ENCODE measurements at places on chromosomes 16 and 17. TPM values are rescaled to one million over a fixed set of nuclear protein-coding genes. Genes with fewer than 3 reads are reported as not detected.
A peak's percentile ranks its signal among the peaks of the same experiment; 100 is the strongest.

- no peak overlapping the region for H3K27ac ChIP-seq
- H3K36me3 ChIP-seq = no peaks in the 10 kb centered on the region
- no peaks in the 10 kb centered on the region for H3K4me1 ChIP-seq
Measured at GRCh38 chr16:20045886-20046285, 27.8 kb downstream of the GPR139 start.

GSG1L gene
- total RNA-seq = not detected

- H3K4me3 ChIP-seq = no peak overlapping the region
- H3K27ac ChIP-seq = no peak overlapping the region
- H3K27me3 ChIP-seq = no peaks in the 10 kb centered on the region
- no peaks in the 10 kb centered on the region for H3K4me1 ChIP-seq
Measured at GRCh38 chr16:79839466-79840341, 239.2 kb upstream of the MAF start.

GRCh38 chr16:81266680-81267095, 28.2 kb downstream of the BCO1 start:
- H3K36me3 ChIP-seq = no peaks in the 10 kb centered on the region
- H3K27me3 ChIP-seq = peaks cover 2% of the 10 kb centered on the region
- no peak overlapping the region for H3K4me3 ChIP-seq
- no peaks in the 10 kb centered on the region for H3K4me1 ChIP-seq

- no peaks in the 10 kb centered on the region for H3K36me3 ChIP-seq
- peaks cover 48% of the 10 kb centered on the region for H3K4me1 ChIP-seq
- H3K27ac ChIP-seq = no peak within 1 kb of the TSS
Measured at GRCh38 chr17:43024407-43025289, at the start of gene RND2. TSS of gene RND2 (plus strand) at chr17:43025231. CDS start at chr17:43025348, 117 bp downstream.

GRCh38 chr17:73901661-73902415, 257.6 kb upstream of the SDK2 start:
- no peak for DNase-seq
- H3K27me3 ChIP-seq = peaks cover 23% of the 10 kb centered on the region
- H3K36me3 ChIP-seq = no peaks in the 10 kb centered on the region

DNA sequence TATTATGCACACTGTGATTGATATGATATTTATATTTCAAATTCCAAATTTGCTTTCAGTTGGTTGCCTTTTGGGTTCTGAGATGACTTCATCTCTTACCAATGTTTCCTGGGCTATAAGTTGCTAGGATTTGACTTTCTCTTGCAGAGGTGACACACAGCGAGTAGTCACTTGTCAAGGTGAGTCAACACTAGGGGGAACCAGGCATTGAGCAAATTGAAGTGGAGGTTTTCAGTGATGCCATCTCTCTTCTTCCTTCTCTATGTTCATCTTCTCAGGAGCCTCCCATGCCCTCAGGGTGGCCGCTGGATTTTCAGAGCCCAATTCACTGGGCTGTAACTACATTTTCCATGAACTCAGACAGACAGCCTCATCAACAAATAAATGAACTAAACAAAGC, 6.0 kb upstream of the CPD start:
- H3K36me3 ChIP-seq = no peaks in the 10 kb centered on the region
- H3K4me3 ChIP-seq = no peak overlapping the region
- peaks cover 15% of the 10 kb centered on the region for H3K4me1 ChIP-seq
- H3K27ac ChIP-seq = no peak overlapping the region
- no peaks in the 10 kb centered on the region for H3K27me3 ChIP-seq

OR3A3 gene
- total RNA-seq = not detected

GRCh38 chr16:84608282-84608681, 9.6 kb downstream of the COTL1 start:
- H3K27me3 ChIP-seq = no peaks in the 10 kb centered on the region
- peaks cover 24% of the 10 kb centered on the region for H3K36me3 ChIP-seq

CMIP gene
- 35.3 TPM for total RNA-seq

DNA sequence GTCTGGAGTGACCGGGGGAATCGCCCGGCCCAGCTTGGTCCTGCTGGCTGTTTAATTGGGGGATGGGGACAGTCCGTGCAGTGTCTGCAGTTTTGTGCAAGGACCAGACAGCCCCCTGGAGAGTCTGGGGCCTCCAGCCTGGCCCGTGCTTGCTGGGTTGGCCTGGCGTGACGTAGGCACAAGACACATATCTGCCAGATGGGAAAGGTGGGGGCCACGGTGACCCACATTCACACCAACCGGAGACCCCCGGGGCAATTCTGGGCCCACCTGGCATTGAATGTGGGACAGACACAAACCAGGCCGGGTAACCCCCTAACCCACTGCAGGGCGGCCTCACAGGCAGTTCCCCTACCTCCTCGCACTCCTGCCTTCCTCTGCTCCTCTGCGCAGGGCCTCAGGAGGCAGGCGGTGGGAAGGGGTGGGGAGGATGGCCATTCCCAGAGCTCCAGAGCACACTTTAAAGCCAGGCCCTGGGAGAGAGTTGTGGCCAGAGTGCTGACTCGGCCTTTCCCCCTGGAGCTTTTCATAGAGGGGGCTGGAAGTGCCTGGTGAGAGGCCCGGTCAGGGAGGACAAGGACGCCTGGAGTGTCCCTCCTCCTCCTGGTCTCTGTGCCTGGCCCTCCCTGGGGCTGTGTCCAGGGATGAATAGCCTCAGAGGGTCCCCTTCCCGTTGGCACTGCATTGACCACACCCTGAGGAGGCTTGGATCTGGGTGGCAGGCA, 1.5 kb downstream of the MRC2 start:
- no peaks in the 10 kb centered on the region for H3K36me3 ChIP-seq
- no peak overlapping the region for H3K27ac ChIP-seq
- peak overlapping the region; percentile 55 for H3K4me3 ChIP-seq
- DNase-seq = no peak
- peaks cover 13% of the 10 kb centered on the region for H3K27me3 ChIP-seq

RABEP2 gene
- total RNA-seq = 23.3 TPM

DNA sequence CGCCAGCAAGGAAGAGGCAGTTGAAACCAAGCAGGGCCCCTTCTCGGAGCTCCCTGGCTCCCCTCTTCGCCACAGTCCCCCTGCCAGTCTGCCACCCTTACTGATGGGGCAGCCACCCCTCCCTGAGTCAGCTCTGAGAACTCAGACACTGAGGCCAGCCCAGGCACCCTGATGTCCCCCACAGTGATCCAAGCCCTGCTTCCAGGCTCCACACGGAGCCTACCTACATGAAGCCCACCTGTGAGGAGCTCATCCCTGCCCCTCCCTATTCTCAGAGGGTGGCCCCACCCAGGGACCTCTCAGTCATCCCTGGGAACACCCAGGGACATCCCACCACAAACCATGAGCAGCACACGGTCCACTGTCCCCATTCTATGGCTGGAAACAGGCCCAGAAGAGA, 8.9 kb downstream of the CNGB1 start:
- DNase-seq = no peak
- H3K27ac ChIP-seq = no peak overlapping the region
- no peaks in the 10 kb centered on the region for H3K27me3 ChIP-seq
- no peaks in the 10 kb centered on the region for H3K4me1 ChIP-seq
- no peak overlapping the region for H3K4me3 ChIP-seq

- no peaks in the 10 kb centered on the region for H3K27me3 ChIP-seq
- H3K36me3 ChIP-seq = no peaks in the 10 kb centered on the region
Measured at GRCh38 chr17:70544317-70544716, 375.0 kb downstream of the KCNJ2 start.

- no peak for DNase-seq
- no peak overlapping the region for H3K4me3 ChIP-seq
- H3K27me3 ChIP-seq = peaks cover 6% of the 10 kb centered on the region
- H3K4me1 ChIP-seq = peaks cover 4% of the 10 kb centered on the region
- H3K27ac ChIP-seq = no peak overlapping the region
Measured at GRCh38 chr17:55426851-55427586, 5.4 kb upstream of the MMD start.

DNA sequence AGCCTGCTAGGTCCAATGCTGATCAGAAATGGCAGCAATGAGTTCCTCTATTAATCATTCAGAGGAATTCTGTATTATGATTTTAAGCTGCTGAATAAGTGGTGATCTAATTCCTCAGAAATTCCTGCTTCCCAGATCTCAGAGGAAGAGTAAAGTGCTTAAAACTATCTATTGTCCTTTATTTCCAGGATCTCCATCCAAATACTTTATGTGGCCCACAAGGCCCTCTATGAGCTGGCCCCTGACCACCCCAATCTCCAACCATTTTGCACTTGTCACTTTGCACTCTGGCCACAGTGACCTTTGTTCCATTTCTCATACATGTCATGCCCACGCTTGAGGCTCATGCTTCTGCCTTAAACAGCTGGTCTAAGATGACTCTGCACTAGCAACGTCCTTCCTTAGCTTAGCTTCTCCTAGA, 93.7 kb downstream of the CA10 start:
- no peaks in the 10 kb centered on the region for H3K27me3 ChIP-seq
- no peaks in the 10 kb centered on the region for H3K4me1 ChIP-seq
- no peak overlapping the region for H3K4me3 ChIP-seq
- no peaks in the 10 kb centered on the region for H3K36me3 ChIP-seq
- H3K27ac ChIP-seq = no peak overlapping the region
- no peak for DNase-seq

SEZ6 gene
- 0.31 TPM for total RNA-seq

DNA sequence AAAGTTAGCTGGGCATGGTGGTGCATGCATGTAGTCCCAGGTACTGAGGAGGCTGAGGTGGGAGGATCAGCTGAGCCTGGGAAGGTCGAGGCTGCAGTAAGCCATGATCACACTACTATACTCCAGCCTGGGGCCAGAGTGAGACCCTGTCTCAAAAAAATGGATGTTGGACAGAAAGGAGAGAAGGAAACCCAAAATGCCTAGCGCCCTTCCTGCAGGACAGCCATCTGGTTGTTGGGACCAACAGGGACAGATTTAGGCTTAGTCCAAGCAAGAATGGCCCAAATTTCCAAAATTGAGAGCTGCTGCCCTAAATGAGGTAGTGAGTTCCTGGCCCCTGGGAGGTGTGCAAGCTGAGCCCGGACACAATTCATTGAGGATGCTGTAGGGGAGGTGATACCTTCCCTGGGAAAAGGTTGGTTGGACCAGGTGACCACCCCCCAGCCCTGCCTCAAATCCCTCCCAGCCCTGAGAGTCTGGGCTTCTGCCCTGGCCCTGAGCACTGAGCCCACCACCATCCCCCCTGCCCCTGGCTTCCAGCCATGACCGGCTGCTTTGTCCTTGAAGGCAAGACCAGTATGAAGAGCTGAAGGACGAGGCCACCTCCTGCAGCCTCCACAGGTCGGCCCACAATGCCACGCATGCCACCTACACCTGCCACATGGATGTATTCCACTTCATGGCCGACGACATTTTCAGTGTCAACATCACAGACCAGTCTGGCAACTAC, 35.1 kb downstream of the IL21R start:
- no peak for DNase-seq
- H3K4me3 ChIP-seq = no peak overlapping the region
- H3K27me3 ChIP-seq = no peaks in the 10 kb centered on the region
- peaks cover 2% of the 10 kb centered on the region for H3K4me1 ChIP-seq
- no peak overlapping the region for H3K27ac ChIP-seq

ITGB4 gene
- 0.81 TPM for total RNA-seq

TLCD1 gene
- total RNA-seq = 0.60 TPM

DNA sequence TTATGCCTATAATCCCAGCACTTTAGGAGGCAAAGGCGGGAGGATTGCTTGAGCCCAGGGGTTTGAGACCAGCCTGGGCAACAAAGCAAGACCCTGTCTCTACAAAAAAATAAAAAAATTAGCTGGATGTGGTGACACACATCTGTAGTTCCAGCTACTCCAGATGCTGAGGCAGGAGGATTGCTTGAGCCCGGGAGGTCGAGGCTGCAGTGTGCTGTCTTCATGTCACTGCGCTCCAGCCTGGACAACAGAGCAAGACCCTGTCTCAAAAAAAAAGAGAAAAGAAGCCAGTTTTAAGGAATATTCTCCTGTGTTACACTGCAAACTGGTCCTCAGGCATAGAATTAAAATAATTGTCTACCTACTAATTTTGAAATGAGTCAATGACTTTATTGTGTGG, 47.9 kb downstream of the NSRP1 start:
- H3K4me3 ChIP-seq = no peak overlapping the region
- no peak overlapping the region for H3K27ac ChIP-seq
- no peak for DNase-seq

LRRC37A gene
- 3.6 TPM for total RNA-seq

EME2 gene
- 30.8 TPM for total RNA-seq

- H3K4me3 ChIP-seq = no peak overlapping the region
- H3K27ac ChIP-seq = no peak overlapping the region
- H3K4me1 ChIP-seq = no peaks in the 10 kb centered on the region
- DNase-seq = no peak
- no peaks in the 10 kb centered on the region for H3K36me3 ChIP-seq
Measured at GRCh38 chr17:37884516-37884915, 39.7 kb upstream of the TBC1D3K start.

DRC3 gene
- not detected for total RNA-seq

GRCh38 chr16:58732545-58733247, 1.4 kb downstream of the GOT2 start:
- DNase-seq = no peak
- no peaks in the 10 kb centered on the region for H3K36me3 ChIP-seq
- peaks cover 15% of the 10 kb centered on the region for H3K4me1 ChIP-seq
- peak overlapping the region; percentile 92 for H3K4me3 ChIP-seq
- H3K27me3 ChIP-seq = no peaks in the 10 kb centered on the region

RNF222 gene
- 1.2 TPM for total RNA-seq

DNA sequence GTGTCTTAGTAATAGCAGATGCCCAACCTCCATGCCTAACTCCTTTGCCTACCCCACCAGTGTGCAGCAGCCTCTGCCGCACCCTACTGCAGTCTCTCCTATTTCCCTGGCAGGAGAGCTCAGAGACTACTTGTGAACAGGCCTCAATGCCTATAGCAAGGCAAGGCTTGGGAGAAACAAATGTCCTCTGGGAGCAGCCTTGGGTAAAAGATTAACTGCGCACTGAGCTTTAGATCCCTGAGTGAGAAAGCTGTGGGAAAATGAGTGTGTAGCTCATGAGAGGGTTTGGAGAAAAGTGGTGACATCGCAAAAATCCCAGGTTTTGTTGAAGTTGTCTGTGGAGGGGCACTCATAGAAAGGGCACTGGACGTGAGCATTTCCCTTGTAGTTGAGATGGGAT, 335.8 kb downstream of the WWOX start:
- H3K4me1 ChIP-seq = no peaks in the 10 kb centered on the region
- no peak overlapping the region for H3K4me3 ChIP-seq
- no peaks in the 10 kb centered on the region for H3K27me3 ChIP-seq
- no peak for DNase-seq
- H3K36me3 ChIP-seq = peaks cover 3% of the 10 kb centered on the region

TP53TG3C gene
- total RNA-seq = not detected

DNA sequence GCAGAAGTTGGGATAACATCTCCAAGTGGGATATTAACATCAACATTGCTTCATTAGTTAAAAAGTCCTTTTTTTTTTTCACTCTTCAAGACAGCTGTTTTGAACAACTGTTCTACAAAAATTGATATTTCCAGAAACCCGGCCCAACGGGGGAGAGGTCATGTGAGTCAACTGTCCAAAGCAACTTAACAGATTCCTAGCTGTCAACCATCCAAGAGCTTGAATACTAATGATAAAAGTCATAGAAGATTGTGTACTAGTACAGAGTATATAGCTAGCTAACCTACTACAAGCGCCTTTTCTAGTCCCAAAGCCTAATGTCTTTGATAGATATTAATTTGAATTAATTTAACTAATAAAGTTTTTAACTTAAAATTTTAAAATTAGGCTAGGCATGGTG, 172.0 kb downstream of the CYB561 start:
- H3K36me3 ChIP-seq = no peaks in the 10 kb centered on the region
- DNase-seq = no peak
- H3K4me3 ChIP-seq = no peak overlapping the region

GRCh38 chr17:74812109-74813009, 36.2 kb upstream of the NAT9 start:
- no peaks in the 10 kb centered on the region for H3K4me1 ChIP-seq
- peaks cover 42% of the 10 kb centered on the region for H3K36me3 ChIP-seq
- no peak overlapping the region for H3K4me3 ChIP-seq
- no peak for DNase-seq

- H3K4me1 ChIP-seq = peaks cover 49% of the 10 kb centered on the region
- no peak for DNase-seq
- no peaks in the 10 kb centered on the region for H3K36me3 ChIP-seq
- no peak overlapping the region for H3K27ac ChIP-seq
Measured at GRCh38 chr16:56639045-56639444, 579 bp downstream of the MT1A start.

SLC22A31 gene
- 2.9 TPM for total RNA-seq
